ENCODE measurements at places on chromosomes 6 and 20.

GRCh38 chr20:26214991-26215390 lies 518.3 kb upstream of the ZNF337 start:
- DNase-seq: no peak

DNA sequence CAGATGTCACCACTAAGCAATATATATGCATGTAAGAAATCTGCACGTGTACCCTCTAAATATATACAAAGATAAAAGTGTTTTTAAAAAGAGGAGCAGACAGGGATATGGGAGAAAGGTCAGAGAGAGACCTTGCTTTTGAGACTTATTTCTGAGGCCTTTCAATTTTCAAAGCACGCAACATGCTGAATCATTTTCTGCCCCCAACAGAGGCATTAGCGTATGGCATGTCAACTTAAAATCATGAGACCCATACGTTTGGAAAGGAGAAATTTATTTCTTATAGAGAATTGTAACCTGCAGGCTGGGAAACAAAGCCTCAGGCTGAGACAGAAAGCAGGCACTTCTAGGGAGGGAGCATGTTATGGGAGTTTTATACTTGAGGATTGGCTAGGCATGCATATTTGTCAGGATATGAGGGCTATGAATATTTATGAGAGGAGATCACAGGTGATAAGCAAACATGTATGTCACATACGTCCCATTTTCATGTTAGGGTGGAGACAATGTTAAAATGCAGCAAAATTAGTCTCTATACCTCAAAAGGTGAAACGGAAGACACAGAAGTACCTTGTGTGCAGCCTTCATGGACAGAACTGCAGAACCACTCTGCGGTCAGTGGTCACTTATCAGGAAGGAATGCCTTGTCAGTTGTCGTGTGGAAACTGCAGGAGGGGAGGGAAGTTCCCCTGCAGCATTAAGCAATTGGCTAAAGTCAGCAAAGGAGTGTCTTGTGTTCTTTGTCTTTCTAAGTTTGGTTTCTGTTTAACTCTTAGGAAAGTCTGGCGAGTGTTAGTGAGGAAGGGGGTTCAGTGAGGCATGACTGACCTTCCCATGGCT lies 6.3 kb upstream of the GABRR2 start:
- no peak for DNase-seq

DNA sequence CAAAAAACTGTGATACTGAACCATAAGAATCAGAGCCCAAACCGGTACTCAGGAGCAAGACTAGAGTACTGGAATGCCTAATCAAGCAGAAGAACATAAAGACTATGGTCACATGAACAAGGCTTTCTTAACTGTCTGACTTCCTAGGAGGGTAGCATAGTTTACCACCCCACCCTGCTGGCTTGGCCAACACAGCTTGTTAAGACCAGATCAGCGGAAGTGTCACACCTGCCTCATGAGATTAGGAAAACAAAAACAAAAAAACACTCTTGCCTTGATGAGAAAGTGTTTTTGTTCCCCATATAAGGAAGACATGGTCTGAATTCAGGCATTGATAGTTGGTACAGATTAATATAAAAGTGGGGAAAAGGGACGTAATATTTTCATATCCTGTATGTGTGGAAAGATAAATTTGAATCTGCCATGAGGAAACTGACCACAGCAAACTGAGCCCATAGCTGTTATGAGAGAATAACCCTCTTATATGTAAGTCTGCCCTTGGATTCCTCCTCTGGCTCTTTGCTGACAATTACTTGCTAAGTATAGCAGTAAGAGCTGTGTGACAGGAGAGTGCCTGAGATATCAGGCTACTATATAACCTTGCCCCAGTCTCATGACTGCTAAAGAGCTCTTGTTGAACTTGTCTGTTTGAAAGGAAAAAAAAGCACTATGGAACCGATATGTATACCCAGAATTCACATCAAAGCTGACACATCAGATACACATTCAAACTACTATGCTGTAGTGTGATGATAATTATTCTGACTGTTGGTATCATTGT lies 197.1 kb downstream of the EPHA7 start:
- no peak for DNase-seq

DNA sequence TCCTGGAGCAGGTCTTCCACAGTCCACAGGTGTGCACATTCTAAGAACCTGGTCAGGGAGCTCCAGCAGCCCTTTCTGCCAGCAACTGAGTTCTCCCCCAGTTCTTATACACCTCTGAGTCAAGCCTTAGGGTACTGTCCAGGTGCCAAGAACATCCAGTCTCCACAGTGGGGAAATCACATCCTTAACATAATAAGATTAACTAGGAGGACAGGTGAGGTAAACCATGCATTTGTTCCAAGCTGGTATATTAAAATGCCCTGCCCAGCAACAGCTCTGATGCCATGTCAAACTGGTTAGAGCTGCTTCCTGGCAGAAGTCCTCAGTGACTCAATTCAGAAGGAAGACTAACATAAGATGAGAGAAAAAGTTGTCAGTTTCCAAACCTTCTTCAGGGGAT lies 303.9 kb upstream of the SGK1 start:
- DNase-seq: no peak

GRCh38 chr6:169938731-169939130 lies 187.3 kb downstream of the ERMARD start:
- no peak for DNase-seq

DNA sequence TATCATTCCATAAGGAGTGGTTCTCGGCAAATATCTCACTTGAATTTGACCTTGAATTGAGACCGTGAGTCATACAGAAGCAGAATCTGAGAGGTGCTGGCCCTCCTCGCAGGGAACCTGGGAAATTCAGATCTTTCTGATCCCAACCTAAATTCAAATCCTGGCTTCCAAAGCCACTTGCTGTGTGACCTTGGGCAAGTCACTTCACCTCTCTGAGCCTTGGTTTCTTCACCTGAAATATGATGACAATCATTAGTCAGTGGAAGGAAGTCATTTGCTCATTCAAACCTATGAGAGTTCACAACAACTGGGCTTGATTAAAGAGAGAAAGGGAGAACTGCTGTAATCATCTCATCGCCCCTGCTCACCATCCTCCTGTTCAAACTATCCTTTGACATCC lies 7.2 kb downstream of the BPIFA3 start:
- DNase-seq: no peak

- DNase-seq: peak; percentile 73
Measured at GRCh38 chr6:41966961-41967311, 25.3 kb upstream of the CCND3 start.
